Retinal pigment epithelial cell (primary cell): ENCODE measurements at places on chromosomes 2 and 18.

- DNase-seq, result no peak
Measured at GRCh38 chr2:132850688-132851087, 180.7 kb upstream of the LYPD1 start.

DNA sequence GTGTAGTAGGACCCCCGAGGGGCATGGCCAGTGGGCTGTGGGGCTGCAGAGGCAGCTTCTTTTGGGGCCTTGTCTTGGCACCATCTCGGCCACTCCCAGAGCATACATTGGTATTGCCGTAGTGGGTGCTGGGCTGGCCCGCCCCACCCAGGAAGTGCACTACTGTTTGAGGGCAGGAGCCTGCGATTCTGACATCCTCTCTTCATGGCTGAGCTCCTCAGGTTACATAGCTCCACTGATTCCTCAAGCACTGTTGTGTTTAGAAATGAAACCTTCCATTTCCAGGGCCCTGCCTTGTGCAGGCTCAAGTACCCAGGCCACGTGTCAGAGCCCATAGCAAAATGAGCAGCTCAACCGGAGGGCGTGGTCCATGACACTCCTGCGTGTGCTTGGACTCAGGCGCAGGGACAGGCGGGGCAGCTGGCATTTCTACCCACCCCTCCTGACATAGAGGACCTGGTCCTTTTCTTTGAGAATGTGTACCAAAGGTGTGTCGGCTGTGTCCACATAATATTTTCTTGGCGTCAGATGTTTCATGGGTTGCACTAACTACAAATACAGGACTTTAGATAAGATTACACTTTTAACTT lies 67.9 kb downstream of the DGKD start:
- DNase-seq, result no peak

- peak; percentile 60 for DNase-seq
Measured at GRCh38 chr18:59616501-59616900, 80.7 kb downstream of the CCBE1 start.

GRCh38 chr18:7207366-7207915 lies 23.4 kb upstream of the LRRC30 start:
- no peak for DNase-seq

DNA sequence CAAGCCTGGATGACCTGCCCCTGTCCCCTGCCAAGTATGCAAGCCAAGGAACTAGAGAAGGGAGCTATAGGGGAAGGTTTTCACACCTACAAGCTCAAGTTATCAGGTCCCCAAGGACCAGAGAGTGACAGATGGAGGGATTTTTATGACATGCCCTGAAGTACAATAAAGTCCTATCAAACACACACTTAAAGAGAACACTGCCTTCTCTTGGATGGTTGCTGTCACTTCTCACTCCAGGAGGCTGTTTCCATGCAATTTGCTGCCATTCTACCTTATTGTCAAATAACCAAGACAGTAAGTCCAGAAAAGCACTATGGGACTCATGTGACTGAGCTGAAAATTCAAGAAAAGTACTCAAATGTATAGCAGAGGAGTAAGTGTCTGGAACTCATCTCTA lies 76.6 kb upstream of the DDX18 start:
- no peak for DNase-seq

- DNase-seq, result no peak
Measured at GRCh38 chr2:127857265-127857808, 618 bp downstream of the POLR2D start.

DNA sequence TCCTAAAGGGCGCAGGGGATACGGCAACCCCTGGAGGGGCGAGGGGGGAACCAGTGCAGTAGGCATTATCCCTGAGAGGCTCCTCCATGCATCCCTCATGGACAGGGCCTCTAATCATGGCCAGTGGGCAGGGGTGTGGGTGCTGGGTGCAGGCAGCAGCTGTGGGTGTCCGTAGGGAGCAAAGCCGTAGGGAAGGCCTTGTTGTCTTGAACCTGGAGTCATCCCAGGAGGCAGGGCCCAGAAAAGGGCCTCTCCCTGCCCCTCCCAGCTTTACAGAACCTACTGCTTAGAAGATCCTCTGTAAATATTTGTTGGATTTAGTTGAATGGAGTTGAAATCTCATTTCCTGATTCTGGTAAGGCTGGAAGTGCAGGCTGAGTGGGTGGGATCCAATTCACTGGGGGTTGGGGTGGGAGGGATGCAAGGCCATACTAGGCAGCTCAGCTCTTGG lies 207.0 kb upstream of the HAAO start:
- DNase-seq, result no peak

DNA sequence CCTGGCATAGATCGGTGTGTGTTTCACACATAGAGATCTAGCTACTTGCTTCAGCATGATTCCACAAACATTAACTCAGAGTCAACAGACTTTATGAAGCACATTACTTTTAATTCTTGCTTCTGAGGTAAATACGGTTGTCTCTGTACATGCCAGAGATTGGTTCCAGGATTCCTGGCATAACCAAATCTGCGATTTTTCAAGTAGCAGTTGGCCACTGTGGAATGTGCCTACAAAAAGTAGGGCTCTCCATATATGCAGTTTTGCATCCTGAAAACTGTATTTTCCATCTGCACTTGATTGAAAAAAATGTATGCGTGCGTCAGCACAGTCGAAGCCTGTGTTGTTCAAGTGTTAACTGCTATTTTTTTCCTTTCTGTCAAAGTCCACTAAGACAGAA lies 85.0 kb downstream of the ZAP70 start:
- no peak for DNase-seq

DNA sequence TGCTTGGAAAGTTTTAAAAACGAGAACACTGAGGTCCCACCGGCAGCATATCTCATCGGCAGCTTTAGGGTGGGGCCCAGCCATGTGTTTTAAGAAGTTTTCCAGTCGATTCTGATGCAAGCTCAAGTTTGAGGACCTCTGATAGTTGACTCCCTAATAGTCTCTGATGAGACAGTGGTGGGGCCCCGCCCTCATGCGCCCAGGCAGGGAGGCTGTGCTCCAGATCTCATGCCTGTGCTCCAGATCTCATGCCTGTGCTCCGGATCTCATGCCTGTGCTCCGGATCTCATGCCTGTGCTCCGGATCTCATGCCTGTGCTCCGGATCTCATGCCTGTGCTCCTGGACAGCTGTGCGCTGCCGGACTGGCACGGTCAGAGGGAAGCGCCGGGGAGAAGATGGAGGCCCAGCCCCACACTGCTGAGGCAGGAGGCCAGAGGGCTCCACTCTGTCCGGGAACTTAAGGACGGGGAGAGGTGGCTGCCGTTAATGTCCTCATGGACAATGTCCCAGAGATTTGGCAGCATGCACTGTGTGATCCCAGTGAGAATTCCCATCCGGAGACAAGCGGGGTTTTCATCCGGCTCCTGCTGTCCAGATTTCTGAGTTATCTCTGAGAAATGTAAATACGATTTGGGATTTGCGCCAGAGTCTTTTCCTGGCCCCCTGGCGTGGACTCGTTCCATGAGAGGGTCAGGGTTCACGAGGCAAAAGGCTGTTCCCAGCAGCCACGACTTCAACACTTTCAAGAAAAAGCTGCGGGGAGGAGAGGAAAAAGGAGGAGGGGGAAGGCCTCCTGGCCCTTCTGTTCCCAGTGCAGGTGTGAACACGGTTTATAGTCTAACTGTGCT lies 9.4 kb upstream of the COLEC11 start:
- DNase-seq, result no peak

DNA sequence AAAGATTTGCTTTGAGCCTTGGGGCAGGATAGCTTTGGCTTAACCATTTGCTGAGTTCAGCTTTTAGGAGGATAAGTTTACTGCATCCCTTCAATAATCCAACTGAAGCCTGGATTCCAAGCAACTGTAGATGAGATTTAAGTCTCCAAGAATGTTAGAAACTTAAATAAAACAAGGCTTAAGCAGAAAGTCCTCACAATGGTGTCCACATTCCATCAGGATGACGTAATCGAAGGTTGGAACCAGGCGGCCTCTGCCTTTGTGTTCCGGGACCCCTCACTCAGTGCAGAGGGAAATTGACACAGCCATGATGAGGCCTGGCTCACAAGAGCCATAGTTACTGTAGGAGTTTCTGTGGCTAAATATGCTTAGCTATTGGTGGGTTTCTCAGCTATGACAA lies 260.4 kb downstream of the LPIN1 start:
- peak; percentile 99 for DNase-seq
